ENCODE measurements at places on chromosomes 5 and 9. TPM values are rescaled to one million over a fixed set of nuclear protein-coding genes. Genes with fewer than 3 reads are reported as not detected.

Gene RANBP17
- total RNA-seq: 10.8 TPM

Gene OTULINL
- 4.1 TPM for total RNA-seq

Gene SLC25A2
- 0.42 TPM for total RNA-seq

Gene WNK2
- 4.4 TPM for total RNA-seq

Gene SEMA4D
- total RNA-seq: 12.0 TPM

Data from liver (tissue), 10 donors.